ENCODE measurements at places on chromosomes 3 and 15.
A peak's percentile ranks its signal among the peaks of the same experiment; 100 is the strongest.

- no peak for DNase-seq
These were observed 1109.2 kb upstream of the ALCAM start for GRCh38 chr3:104257486-104257885.

- DNase-seq = no peak
These were observed 7.7 kb downstream of the SERP1 start for GRCh38 chr3:150538324-150539208.

DNA sequence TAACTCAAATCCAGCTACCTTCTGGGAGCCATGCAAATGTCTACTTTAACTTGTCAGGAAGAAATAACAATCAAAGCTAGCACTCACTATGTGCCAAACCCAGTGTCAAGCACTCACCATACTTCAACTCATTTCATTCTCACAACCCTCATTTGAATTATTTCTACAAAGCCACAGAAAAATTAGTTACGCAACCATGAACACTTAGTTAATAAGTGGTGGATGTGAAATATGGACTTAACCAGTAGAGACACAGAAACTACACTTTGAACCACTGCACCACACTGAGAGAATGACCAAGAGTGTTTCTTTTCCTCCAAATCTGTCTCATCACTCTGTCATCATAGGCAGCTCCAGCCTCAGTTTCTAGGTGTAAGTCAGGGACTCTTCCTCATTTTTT, 91.0 kb upstream of the MBNL1 start:
- no peak for DNase-seq

- no peak for DNase-seq
These were observed 400.9 kb upstream of the ATP11B start for GRCh38 chr3:182392182-182392937.

DNA sequence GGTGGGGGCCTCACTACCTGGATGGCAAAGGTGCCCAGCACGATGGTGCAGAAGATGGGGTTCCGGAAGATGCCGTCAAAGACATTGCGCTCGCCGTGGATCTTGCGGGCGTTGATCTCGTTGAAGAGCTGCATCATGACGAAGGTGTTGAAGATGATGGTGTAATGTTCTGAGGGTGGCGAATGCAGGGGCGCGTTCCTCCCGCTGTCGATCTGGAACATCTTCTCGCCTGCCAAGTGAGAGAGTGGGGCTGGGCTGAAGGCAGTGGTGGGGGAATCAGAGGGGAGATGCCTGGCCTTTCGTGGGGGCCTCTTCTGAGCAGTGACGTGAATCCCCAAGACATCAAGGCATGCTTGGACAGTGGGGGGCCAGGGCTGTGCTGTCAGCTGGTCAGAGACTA, 19.6 kb upstream of the SEC13 start:
- no peak for DNase-seq

DNA sequence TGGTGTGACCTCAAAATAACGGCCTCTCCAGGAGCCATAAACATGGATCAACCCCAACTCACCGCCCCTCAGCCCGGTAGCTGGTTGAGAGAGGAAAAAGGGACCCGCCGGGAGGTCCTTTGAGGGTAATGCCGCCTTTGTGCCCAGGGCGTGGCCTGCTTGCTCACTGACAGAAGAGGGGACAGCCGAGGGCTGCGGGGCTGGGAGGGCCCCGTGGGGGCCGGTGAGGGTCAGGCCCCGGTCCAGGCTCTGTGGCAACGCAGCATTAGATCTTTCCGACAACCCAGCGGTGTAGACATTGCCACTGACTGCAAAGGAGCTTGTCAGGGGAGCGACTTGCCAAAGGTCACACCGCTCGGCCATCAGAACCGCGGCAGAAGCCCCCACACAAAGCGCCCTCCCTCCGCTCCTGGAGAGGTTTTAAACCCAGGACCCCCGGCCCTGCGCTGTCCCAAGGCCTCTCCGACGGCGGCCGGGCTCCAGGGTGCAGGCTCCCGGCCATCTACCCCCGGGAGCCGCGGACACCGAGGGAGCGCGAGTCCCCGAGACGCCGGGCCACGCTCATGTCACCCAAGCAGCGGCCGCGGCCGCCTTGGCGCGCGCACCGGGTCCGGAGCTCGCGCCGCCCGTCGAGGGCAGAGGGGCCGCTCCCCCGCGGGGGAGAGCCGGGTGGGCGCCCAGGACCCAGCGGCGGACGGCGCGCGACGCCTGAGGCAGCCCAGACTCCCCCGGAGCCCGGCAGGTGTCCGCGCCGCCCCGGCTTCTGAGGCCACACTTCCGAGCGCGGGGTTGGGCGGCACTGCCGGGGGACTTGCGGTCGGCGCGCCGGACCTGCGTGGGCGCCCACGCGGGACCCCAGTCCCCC, 975 bp downstream of the PCSK6 start:
- DNase-seq = no peak

DNA sequence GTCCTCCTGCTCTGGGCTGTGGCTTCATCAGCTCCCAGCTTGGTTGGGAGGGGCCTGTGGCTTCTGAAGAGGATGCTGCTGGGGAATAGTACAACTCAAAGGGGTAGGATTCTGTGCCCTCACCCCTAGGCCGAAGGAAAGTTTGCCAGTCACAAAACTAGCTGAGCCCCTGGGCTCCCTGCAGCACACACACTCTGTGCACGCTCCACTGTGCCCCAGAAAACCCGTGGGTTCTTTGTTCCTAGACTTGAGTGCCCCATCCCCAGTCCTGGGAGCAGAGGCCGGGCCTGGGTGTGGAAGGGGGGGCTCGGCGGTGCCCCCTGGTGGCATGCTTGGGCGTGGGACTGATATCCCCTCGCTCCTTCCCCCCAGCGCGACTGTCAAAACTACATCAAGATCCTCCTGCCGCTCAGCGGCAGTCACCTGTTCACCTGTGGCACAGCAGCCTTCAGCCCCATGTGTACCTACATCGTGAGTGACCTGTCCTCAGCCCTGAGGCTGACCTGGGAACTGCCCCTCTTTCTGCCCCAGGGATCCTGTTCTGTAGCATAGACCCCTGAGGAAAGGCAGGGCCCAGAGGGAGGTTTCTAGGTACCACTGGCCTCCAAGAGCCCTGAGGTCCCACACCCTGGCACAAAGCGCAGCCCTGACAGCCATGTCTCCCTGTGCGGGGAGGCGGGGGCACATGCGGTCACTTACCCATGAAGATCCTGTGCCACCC, 14.2 kb downstream of the CIB1 start:
- peak; percentile 67 for DNase-seq

DNA sequence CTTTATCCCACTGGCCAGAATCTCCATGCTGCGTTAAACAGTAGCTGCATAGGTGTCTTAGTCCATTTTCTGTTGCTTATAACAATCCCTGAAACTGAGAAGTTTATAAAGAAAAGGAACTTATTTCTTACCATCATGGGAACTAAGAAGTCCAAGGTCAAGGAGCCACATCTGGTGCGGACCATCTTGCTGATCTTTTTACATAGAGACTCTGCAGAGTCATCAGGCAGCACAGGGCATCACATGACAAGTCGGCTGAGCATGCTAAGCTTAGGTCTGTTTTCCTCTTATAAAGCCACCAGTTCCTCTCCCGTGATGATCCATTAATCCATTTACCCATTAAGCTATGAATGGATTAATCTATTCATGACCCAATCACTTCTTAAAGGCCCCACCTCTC, 22.4 kb upstream of the FAM174B start:
- DNase-seq = no peak

GRCh38 chr3:41846850-41847249, 115.1 kb downstream of the ULK4 start:
- DNase-seq = no peak

DNA sequence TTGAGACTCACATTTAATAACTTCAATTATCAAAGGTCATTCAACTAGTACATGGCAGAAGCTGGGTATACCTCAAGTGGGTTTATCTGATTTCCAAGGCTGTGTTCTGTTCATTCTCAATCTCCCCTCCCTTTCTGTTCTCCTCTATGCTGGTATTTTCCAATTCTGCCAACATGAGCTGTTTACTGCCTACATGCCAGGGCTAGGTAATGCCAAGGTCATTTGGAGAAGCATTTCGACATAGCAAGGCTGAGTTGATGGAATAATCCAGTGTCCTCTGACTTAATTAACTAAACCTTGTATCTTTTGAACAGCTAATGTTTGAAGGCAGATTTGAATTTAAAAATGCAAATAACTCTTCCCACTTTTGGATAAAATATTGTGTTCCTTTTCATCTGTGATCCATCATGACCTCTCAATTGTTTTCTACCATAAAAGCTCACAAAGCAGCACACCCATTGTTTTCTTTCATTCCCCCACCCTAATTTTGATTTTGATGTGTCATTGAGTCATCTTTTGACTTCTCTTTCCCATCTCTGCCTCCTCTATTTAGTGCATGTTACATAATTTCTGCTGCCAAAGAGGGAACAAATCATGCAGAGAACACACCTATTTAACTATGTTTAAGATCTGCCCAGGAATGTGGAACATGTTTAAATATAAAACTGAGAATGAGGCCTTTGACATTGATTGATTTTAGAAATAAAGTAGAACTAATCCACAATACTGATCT, 308.8 kb upstream of the NR2E3 start:
- no peak for DNase-seq

DNA sequence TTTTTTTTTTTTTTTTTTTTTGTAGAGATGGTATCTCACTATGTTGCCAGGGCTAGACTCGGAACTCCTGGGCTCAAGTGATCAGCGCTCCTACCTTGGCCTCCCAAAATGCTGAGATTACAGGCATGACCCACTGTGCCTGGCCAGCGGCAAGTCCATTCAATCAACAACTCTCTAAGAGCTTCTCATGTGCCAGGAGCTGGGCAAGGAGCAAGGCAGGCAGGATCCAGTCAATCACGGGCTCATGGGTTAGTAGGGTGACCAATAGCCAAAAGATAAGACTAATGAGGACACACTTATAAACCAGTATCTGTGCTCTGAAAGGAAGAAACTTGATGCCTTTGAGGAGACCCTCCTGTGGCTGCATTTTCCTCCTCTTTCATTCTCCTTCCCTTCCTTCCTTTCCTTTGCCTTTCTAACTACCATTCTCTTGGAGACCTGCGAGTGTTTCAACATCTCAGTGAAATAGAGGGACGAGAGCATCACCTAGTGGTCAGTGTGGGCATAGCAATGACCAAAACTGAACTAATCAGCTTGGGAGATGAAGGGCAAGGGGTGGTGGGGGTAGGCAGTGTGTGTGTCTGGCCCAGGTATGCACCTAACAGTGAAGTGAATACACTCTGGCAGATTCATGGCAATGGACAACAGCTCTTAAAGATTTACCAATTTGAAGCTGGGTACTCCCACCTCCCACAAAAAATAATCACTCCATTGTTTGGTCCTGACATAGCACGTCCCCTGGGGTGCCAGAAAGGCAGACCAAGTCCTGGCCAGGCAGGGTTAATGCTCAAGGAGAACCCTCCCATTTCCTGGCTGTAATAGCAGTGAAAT, 6.3 kb downstream of the RPP25 start:
- peak; percentile 84 for DNase-seq

DNA sequence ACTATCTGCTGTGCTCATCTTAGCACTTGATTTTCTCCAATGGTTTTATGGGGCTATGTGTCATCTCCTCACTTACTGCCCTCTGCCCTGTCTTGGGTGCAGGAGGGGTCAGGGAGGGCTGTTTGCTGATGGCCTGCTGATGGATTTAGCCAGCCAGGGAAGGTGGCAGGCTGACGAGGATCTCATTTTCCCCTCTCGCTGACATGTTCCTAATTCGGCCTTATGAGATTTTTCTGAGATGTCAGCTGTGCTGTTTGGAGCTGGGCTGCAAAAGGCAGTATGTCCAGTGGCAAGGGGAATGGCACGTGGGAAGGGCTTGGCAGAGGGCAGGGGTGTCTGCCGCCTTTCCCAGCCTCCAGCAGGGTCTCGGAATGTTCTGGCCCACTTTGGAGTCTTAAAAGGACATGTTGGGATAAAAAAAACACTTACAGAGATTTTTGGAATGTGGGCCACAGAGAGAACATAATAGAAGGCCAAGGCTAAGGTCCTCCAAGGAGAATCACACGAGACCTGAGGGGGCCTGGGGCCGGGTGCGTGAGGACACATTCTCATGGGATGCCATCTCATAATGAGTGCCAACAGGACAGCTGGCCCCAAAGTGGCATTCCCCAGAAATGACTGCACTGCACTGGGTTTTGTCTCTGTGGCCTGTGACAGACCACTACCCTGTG, 303.8 kb downstream of the TLE3 start:
- no peak for DNase-seq

DNA sequence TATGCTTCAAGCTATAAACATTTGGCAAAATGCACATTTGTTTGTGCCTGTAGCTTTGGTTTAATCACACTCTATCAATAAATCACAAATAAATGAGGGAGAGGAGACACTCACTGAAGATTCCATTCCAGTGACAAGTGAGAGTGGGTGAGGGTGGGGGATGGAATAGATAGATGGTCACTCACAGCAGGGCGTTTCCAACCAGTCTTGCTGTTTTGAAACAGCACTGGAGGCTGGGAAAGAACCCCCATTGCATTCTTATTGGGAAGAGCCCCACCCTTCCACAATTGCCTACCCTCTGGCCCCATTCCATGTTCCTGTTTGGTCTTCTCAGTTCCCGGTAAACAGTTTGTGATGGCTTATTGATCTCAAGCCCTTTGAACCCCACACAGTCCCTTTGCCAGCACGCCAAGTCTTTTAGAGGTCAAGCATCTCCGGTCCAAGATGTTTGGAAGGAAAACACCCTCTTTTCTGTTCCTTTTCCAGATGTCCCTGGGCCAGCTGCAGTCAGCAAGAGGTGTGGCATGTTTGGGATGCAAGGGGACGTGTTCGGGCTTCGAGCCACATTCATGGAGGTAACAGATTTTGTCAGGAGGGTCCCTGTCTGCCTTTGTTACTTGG, 30.7 kb downstream of the LMCD1 start:
- no peak for DNase-seq

GRCh38 chr3:33060609-33061337, 36.2 kb downstream of the GLB1 start:
- no peak for DNase-seq

- DNase-seq = no peak
These were observed 32.4 kb upstream of the MYO1E start for GRCh38 chr15:59405079-59405478.

- DNase-seq = no peak
These were observed 252.2 kb downstream of the FAM43A start for GRCh38 chr3:194937882-194938321.

DNA sequence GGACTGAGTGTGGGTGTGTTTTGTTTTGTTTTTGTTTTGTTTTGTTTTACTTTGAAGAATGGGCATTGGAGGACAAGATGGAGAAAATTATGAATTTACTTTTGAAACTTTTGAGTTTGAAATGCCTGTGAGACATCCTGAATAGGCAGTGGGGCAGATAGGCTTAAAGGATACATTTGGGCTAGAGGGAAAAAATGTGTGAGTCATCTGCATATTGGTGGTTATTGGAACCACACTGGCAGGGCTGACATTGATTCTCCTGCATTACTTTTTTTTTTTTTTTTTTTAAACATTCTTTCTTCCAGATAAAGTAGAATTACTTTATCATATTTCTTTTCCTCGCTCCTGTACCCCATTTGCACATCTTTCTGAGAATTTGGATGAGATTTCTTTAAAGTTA, 56.1 kb downstream of the CALML4 start:
- no peak for DNase-seq

DNA sequence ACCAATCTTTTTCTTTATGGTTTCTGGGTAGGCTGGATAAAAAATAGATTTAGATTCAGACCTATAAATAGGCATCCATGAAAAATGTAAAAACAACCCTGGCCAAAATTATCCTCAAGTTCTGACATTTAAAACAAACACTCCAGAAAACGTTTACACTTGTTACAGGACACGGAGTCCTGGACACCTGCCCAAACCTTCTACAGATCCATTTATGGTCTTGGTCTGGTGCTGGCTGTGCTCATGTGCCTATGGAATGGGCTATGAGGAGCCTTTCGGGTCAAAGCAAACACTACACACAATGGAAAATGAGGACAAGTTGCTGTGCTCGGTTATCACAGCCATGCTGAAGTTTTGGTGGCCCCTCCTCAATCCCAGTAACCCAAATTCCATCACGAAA, 108.1 kb downstream of the PDZRN3 start:
- no peak for DNase-seq
